A549 treated with ZK216348 at 1 μM for 4 hours (cell line): ENCODE measurements at places on chromosomes 1 and 21. TPM values are rescaled to one million over a fixed set of nuclear protein-coding genes. Genes with fewer than 3 reads are reported as not detected.

RHCE gene
- total RNA-seq: 0.75 TPM in 1 of 5 replicates, not detected in the others

RNU1-3 gene
- total RNA-seq: not detected in 5 replicates

ROR1 gene
- 7.4 to 11.0 TPM (median 9.0 TPM) in 5 replicates for total RNA-seq

DCST1 gene
- not detected in 5 replicates for total RNA-seq

EIF4G3 gene
- total RNA-seq: 16.3 to 24.0 TPM (median 20.5 TPM) in 5 replicates

WDTC1 gene
- total RNA-seq: 5.0 to 8.4 TPM (median 7.0 TPM) in 5 replicates

NMNAT2 gene
- total RNA-seq: 0.42 to 1.5 TPM (median 0.62 TPM) in 5 replicates

PCP4 gene
- total RNA-seq: not detected in 5 replicates

OR2C3 gene
- not detected in 5 replicates for total RNA-seq

FMO5 gene
- total RNA-seq: 0.08 to 0.68 TPM (median 0.38 TPM) in 5 replicates
